Memory B cell (primary cell): ENCODE measurements at places on chromosomes 13 and 19.
A peak's percentile ranks its signal among the peaks of the same experiment; 100 is the strongest.

GRCh38 chr19:51108805-51109146 lies 567 bp upstream of the CTU1 start:
- DNase-seq: no peak

- DNase-seq: no peak
Measured at GRCh38 chr13:113851826-113852535, 11.9 kb downstream of the GAS6 start.

- DNase-seq: no peak
Measured at GRCh38 chr13:30196025-30196424, 111.3 kb downstream of the KATNAL1 start.

GRCh38 chr19:4102339-4103079 lies 21.4 kb downstream of the MAP2K2 start:
- no peak for DNase-seq

DNA sequence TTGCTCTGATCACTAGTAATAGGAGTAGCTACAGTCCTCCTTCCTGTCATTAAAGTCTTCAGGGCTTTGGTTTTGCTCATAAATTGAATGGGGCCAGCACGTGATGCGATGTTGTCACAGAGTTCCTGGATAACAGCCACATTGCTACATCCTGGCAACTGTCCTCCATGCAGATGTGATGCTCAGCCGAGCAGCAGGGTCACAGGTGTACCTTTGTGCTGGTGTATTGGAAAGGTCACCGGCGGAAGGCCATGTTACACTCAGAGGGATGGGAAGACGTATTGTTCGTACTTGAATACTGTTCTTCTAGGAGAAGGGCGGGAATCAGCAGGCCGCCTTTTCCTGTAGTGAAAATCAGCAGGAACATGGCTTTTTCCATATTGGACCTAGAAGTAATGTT lies 713.8 kb upstream of the GPC6 start:
- DNase-seq: no peak

- DNase-seq: no peak
Measured at GRCh38 chr13:111090169-111090568, 24.9 kb upstream of the ARHGEF7 start.

DNA sequence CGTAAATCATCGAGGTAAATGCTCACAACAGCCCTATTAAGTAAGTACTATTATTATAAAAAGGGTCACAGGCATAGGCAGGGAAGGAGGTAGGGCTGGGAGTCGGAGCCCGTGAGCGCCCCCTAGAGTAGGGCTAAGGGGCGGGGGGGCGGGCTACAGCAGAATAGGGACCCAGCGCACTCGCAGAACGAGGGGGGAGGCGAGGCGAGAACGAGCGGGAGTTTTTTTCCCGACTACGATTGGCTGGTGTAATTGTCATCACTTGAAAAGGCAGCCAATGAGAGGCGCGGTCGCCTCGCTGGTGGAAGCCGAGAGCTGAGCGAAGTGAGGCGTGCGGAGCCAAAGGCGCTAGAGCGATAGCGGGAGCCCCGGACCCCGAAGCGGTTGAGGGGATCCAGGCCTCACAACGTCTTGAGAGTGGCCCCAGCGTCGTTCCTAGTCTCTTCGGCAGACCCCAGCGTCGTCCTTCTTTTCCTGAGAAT lies 24.2 kb downstream of the KEAP1 start:
- DNase-seq: peak; percentile 76

- DNase-seq: no peak
Measured at GRCh38 chr13:40181203-40181845, 485.1 kb downstream of the FOXO1 start.

GRCh38 chr13:60790620-60791019 lies 393.6 kb downstream of the TDRD3 start:
- DNase-seq: no peak

DNA sequence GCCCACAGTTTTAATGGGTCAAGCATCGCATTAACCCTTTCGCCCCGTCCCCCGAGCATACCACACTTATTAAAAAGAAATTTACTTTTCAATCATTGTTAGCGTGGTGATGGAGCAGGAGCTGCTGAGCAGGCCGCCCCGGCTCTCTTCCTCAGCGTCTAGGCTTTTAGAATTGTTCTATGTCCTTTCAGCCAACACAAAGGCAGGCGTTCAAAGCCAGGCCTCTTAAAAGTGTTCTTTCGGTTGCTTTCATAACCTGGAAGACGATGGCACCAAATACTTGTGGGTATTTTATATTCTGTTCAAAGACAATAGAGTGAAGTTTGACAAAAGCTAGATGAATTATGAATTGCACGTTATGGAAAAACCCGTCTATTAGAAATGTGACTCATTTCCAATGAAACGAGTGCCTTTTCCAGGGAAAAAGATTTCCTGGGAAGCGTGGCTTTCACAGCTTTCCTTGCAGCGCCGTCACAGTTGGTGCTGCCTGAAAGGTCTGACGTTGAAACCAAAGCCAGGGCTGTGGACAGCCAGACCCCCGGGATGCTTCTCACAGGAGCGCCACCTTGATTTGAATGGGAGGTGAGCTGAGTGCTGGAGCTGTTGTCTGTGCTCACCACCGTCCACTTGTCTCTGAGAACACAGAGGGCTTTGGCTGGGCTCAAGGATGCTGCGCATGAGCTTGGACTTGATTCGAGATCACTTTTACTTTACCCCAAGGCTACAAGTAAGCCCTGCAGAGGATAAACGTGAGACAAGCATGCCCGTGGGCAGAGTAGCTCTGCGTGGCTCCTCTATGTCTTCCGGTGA lies 78.8 kb downstream of the SOX1 start:
- DNase-seq: no peak
